Stimulated activated CD4-positive, alpha-beta T cell treated with anti-CD3 and anti-CD28 coated beads, TNF-alpha, amount 100 ng/mL, for 48 hours (primary cell): ENCODE measurements at places on chromosomes 13 and 19.

GRCh38 chr13:33258808-33259193 lies 26.8 kb downstream of the STARD13 start:
- no peak for DNase-seq

DNA sequence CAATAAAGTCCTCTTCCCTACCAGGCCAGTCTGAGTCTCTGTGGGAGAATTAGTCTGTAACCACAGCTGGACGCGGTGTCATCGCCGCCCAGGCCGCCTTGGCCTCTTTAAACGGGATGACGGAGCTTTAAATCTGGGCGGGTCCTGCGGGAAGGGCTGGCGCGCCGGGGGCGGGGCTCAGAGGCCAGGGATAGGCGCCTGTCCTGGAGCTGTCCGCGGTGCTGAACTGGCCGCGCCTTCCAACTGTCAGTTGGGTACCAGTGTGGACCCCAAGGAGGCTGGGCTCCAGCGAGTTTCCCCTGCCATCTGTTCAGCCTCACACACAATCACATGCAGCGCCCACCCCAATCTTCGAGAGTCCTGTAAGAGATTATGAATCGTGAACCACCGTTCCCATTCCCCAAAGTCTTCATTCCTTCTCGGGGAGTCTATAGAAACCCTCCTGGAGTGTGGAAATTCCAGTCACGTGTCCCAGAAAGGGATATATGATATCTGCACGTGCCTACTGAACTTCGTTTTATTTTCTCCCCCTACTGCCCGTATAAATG lies 11.5 kb downstream of the APLP1 start:
- DNase-seq = peak; percentile 79

- DNase-seq = no peak
Observed at GRCh38 chr13:79297128-79297527, 108.9 kb downstream of the RBM26 start.

DNA sequence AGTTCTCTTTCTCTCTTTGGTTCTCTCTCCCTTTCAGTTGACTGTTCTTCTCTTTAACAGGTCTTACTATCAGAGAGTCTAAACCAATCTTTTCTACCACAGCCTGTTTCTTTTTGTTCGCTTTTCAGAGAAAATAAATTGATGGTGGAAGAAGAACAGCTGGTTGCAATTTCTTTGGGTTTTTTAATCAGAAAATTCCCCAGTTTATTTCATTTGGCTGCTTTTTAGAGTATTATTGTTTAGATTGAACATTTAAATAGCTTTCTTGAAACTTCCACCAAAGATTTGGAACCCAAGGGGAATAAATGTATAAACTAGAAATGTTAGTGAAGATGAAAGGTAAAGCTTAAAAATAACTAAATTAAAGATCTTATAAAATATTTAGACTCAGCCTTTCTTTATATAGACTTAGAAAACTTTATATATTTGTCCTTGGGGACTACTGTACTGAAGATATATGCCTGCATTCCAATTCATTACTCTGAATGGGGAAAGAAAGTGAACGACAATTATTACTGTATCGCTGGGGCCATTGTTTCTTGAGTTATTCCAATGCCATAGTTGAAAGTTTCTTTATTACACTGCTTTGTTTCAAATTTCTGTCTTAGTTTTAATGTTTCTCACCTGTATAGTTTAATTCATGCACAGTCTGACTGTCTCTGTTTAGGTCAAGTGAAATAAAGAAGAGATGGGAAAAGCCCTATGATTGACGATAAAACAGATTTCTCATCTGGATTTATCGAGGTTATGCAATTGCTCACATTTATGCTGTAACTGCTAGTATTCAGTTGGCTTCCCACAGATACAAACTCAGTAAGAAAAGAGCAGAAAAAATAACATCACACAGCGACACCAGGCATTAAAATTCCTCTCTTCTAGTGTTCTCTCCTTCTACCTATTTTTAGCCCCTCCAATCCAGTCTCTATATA lies 169.4 kb upstream of the CSNK1A1L start:
- no peak for DNase-seq

DNA sequence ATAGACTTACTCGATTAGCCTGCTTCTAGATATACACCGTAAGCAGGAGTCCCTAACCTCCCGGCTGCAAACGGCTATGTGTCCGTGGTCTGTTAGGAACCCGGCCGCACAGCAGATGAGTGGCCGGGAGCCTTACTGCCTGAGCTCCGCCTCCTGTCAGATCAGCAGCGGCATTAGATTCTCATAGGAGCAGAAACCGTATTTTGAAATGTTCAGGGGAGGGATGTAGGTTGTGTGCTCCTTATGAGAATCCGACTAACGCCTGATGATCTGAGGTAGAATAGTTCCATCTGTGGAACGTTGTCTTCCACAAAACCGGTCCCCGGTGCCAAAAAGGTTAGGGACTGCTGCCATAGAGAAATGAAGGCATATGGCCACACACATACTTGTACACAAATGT lies 1491.9 kb downstream of the SLITRK5 start:
- no peak for DNase-seq

- peak; percentile 58 for DNase-seq
Observed at GRCh38 chr19:49533551-49534488, 6.0 kb downstream of the RCN3 start.

GRCh38 chr19:19417628-19418245 lies 12.3 kb downstream of the GATAD2A start:
- DNase-seq = no peak

DNA sequence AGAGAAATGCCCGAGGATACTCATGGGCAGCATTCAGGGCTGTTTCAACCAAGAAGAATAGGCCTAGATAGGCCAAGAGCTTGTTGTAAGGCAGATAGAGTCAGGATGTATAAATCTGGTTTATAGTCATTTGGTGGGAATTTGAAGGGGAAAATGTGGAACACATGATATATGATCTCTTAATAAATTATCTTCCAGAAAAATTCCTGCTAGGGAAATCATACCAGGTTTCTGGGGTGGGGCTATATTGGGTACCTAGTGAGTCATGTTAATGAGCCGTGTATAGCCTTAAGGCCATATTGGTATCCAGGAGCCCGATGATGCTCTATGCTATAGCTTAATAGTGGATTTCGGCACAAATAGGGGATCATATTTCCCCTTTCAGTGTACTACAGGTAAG lies 51.5 kb upstream of the HTR2A start:
- DNase-seq = no peak

- no peak for DNase-seq
Observed at GRCh38 chr13:76542176-76542575, 344.0 kb downstream of the KCTD12 start.

DNA sequence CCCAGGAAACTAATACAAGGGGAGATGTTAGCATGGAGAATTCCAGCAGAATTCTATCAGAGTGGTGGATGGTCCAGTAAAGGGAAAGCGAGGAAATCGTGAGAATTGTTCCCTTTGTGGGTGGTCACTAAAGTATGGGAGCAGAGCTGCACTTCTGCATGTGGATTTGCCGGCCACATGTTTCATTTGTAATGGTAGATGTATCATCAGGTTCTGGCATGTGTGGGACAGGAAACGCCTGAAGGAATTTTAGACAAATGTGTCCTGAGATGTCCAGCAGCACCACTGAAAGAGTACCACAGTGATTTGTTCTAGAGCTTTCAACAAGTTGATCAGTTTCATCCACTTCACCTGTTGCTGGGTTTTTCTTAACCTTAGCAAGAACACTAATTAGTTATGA lies 308.4 kb downstream of the SHISA2 start:
- no peak for DNase-seq

- no peak for DNase-seq
Observed at GRCh38 chr19:31448221-31448657, 99.0 kb upstream of the TSHZ3 start.

DNA sequence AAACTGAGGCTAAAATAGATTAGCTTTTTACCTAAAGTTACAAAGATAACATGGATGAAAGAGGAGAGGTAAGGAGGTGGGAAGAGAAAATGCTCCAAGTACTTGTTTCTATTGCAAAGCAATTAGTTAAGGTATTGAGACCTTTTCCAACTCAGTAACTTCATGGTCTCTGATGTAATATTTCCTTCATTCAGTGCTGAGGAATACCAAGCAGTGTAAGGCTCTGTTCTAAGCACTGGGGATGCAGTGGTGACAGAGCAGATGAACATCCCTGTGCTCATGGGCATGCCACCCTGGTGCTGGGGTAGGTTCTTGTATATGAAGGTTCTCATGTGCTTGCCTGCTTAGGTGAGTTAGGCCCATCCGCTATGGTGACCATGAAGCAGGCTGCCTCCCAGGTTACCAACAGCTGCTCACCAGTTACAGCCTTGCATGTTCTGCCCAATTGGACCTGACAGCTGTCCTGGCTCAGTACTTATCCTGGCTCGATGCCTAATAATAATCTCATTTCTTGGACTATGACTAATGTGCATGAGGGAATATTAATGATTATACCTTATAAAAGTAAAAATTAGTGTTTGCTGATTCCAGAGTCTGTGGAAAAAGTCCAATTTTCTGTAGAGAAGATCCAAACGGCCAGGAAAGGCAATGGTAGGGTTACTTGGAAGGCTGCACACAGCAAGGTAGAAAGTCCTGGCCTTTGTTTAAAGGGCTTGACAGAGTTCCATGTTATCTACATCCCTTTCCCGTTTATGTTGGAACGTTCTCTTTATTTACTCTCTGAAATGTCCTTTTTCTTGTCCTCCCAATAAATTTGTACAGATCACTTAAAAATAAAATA lies 48.3 kb downstream of the LATS2 start:
- DNase-seq = no peak

- no peak for DNase-seq
Observed at GRCh38 chr13:21077076-21077787, 15.8 kb upstream of the LATS2 start.

- DNase-seq = no peak
Observed at GRCh38 chr13:74093691-74094090, 40.5 kb downstream of the KLF12 start.

DNA sequence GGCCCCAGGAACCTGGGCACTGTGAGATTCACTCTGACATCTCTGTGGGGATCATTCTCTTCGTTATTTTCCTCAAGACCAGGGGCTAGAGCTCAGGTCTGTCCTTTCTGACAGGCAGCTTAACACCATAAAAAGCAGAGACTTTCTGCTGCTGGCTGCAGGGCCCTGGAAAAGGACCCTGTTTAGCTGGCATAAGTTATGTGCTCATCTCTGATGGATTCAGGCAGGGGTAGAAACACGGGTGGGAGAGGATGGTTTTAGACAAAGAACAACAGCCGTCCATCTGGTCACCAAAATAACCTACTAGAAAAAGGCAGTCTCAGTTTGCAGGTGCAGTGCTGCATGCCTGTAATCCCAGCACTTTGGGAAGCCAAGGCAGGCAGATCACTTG lies 2.3 kb upstream of the GPI start:
- DNase-seq = no peak

GRCh38 chr19:4539693-4540581 lies at the start of gene LRG1:
Gene LRG1, minus strand, starts transcription at chr19:4540036. Its CDS starts 23 bp downstream, at chr19:4540013.
- DNase-seq = no peak

DNA sequence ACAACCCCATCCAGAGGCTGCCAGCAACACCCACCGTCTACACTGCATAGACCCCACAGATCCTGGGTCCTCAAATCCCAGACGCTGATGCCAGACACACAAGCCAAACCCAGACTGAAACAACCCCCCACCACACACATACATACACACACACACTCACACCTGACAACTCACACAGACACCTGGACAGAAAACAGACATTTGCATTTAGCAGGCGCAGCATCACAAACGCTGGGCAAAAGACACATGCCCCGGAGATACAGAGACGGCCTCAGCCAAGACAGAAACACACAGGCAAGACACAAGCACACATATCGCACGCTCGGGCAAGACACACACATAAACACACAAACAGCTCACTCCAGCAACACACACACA lies 1.3 kb downstream of the BBC3 start:
- DNase-seq = no peak

- no peak for DNase-seq
Observed at GRCh38 chr19:7258041-7258839, 36.0 kb downstream of the INSR start.

DNA sequence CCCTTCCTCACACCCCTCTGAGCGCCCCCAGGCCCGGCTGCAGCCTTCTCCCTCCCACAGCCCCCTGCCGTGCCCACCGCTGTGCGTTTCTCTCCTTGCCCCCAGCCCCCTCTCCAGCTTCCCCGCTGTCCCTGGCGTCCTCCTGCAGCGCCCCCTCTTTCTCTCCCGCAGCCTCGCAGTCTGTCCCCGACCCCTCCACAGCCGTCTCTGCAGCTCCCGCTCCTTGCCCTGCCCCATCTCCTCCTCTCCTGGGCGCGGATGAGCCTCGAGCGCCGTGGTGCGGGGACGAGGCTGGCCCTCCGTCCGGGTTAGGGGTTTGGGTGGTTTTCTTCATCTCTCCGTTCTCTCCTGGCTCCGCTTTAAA lies 1.1 kb downstream of the KMT5C start:
- DNase-seq = peak; percentile 26

DNA sequence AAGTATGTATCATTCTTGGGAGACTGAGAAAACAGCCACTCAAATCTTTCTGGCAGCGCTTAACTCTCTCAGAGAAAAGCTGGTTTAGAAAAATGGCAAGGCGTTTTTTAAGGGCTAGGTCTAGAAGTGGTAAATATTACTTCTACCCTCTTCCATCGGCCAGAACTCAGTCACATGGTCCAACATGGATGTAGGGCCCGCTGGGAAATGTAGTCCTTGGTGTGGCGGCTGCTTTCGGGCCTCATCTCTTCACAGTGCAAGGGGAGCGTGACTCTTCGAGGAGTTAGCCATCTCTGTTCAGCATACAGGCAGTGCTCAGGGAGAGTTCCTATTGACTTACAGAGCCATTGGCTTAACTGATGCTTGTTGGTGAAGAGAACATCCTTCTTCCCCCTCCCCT lies 6.3 kb downstream of the VSTM2B start:
- no peak for DNase-seq

- DNase-seq = no peak
Observed at GRCh38 chr19:28988066-28988465, 224.9 kb downstream of the UQCRFS1 start.

DNA sequence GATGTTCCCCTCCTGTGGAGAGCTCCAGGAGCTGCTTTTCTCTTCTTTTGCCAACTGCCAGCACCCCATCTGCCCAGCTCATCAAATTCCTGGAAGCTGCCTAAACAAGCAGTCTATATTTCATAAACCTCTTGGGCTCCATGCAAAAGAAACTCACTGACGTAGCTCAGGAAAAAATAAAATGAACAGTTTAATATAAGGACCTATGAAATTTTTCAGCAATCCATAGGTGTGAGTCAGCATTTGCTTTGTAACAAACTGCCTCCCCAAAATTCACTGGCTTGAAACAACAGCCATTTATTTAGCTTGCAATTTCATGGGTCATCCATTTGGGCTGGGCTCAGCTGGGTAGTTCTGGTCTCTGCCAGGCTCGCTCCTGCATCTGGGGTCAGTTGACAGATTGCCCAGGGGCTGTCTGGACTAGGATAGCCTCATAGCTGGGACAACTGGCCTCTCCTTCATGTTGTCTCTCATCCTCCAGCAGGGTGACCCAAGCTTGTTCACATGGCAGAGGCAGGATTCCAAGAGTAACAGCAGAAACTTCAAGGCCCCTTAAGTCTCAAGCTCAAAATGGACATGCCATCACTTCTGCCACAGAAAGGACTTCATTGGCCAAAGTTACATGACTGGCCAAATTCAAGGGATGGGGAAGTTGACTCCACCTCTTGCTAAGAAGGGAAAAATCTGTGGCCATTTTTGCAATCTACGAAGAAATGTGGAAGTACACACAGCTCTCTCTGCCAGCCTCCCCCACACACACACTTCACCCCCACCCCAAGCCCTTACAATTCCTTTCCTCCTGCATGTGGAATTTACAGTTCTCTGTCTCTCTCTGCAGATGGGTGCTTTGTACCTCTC lies 7.9 kb upstream of the PVR start:
- DNase-seq = no peak

GRCh38 chr19:40623403-40624251 lies 22.5 kb downstream of the LTBP4 start:
- no peak for DNase-seq
